ENCODE measurements at places on chromosomes 6 and 20.

- no peak for DNase-seq
These were observed 8.9 kb upstream of the QKI start for GRCh38 chr6:163405412-163406309.

DNA sequence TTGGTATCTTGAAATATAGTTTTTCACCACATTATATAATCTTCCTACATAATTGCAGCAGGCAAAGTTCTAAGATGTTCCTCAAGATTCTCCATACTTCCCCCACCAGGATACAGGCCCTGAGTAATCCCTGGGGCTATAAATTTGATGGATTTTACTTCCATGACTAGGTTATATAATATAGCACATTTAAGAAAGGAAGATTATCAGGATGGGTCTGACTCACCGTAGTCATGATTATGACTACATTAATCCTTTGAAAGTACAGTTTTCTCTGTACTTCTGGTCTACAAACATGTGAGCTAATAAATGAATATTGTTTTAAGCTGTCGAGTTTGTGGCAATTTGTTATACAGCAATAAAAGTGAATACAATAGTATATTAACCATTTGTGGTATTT is 122.5 kb downstream of the MACROD2 start:
- DNase-seq, result no peak

DNA sequence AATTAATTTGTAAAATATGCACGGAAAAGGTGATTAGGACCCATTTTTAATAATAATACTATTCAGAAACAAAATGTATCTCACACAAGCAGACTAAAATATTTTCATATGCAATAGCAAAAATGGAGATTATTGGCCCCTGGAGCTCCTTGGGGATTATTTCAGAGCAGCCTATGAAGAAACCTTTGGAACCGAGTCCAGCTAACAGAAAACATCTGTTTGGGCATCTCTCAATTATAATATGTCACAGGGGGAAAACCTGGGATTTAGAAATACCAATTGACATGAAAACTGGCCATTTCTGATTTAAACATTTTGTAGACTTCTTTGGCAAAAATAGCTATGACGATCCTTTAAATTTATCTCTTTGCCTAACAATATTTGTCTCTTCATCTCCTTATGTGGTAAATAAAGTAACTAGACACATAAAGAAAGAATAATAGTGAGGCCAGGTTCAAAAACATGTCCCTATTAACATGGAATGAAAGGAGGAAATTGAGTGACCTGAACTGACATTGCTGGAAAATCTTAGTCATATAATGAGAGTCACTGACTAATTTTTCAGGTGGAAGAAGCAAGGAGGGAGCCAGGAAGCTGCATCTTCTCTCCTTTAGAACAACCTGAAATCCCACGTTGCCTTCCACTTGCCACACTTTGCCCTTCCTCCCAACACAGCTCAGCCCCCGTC is 199.0 kb downstream of the SOD2 start:
- DNase-seq, result no peak

- DNase-seq, result no peak
These were observed 23.1 kb upstream of the CCDC167 start for GRCh38 chr6:37522836-37523235.

DNA sequence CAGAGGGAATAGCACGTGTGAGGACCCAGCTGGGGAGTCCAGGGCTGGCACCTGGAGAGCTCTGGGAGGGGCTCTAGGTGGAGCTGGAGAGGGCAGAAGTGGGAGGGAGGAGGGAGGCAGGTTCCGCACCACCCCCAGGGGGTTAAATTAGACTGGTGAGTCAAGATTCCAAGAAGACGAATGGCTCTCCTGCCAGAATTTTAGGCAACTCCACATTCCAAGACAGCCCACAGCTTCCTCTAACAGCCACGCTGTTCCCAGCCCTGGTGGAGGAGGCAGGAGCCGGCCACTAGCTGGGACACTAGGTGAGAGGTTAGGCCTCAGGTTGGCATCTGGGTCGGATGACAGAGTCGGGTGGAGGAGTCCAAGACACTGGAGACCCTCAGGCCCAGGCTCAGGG is 60.2 kb downstream of the TFAP2C start:
- no peak for DNase-seq

DNA sequence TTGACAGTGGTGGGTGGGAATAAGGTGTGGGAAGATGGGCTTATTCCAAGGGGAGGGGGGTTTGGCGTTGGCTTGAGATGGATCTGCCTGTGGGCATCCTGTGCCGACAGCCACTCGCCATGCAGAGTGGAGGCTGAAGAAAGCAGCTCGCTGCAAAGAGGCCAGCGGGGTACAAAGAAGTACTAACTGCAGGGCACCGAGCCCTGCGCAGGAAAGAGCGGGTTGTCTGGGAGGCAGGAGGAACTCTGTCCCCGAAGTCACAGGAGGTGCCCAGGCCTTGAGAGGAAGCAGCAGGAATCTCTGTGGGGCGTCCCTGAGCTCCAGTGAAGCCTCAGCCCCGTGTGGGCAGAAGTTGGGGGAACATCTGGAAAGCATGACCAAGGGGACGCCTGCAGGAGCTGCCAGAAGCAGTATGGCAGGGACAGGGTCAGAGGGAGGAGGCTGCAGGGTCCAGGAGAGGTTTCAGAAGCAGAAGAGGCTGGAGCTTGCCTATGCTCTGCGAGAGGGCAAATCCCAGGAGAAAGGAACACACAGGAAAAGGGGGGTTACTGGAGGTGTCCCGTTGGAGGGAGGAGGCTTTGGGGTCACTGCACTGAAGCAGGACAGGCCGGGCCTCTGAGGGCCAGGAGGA is 77.2 kb downstream of the THBS2 start:
- DNase-seq, result no peak
